Right lobe of liver (tissue), 6 donors: ENCODE measurements at places on chromosomes 7 and 10. TPM values are rescaled to one million over a fixed set of nuclear protein-coding genes. Genes with fewer than 3 reads are reported as not detected.
A peak's percentile ranks its signal among the peaks of the same experiment; 100 is the strongest.

- no peak for DNase-seq
Observed at GRCh38 chr10:6211671-6212635, 9.2 kb downstream of the PFKFB3 start.

ADCY1 gene
- total RNA-seq, result 8.0 TPM

GRCh38 chr7:149883452-149883861 is 9.7 kb downstream of the ATP6V0E2 start:
- DNase-seq, result peak; percentile 75

DNA sequence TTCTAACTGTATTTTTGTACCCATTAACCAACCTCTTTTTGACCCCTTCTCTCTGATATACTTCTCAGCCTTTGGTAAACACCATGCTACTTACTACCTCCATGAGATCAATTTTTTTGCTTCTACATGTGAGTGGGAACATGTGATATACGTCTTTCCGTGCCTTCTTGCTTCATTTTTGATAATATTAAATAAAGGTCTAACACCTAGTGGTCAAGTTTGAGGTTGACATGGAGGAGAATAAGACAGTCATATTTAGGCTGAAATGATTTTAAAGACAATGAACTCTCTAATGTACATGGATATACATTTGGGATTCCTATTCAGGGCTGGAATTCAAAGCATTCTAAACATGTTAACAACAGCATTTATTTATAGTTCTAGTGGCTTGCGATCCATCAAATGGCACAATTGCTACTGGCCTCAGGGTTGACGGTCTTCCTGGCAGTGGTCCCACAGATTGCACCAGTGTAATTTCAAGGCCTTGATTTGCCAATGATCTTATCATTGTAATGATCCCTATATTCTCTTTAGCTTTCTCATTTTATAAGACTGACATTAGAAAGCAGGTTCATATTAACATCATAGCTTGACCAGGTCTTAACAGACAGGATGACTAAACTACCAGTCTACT is 315.9 kb upstream of the ETV1 start:
- peak; percentile 42 for DNase-seq

DNA sequence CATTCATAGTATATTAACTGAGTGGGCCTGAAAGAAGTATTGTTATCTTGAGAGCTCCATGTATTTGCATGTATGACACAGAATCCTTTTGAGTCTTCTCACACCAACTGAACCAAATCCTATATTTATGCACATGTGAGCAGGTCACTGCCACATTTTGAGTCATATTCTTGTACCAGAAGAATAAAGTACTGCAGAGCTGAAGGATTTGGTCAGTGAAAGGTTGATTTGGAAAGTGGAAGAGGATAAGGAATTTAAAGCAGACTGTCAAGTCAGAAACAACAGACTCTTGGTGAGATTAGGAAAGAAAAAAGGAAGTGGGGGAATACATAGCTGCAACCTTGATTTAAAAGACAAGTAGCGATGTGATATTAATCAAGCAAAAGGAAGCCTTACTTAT is 121.8 kb downstream of the ARID5B start:
- no peak for DNase-seq
